ENCODE measurements at places on chromosomes 2 and 18.

GRCh38 chr2:8496617-8497016 is 185.2 kb upstream of the ID2 start:
- DNase-seq, result no peak

- DNase-seq, result no peak
Measured at GRCh38 chr2:7730449-7730848, 813.2 kb downstream of the RNF144A start.

DNA sequence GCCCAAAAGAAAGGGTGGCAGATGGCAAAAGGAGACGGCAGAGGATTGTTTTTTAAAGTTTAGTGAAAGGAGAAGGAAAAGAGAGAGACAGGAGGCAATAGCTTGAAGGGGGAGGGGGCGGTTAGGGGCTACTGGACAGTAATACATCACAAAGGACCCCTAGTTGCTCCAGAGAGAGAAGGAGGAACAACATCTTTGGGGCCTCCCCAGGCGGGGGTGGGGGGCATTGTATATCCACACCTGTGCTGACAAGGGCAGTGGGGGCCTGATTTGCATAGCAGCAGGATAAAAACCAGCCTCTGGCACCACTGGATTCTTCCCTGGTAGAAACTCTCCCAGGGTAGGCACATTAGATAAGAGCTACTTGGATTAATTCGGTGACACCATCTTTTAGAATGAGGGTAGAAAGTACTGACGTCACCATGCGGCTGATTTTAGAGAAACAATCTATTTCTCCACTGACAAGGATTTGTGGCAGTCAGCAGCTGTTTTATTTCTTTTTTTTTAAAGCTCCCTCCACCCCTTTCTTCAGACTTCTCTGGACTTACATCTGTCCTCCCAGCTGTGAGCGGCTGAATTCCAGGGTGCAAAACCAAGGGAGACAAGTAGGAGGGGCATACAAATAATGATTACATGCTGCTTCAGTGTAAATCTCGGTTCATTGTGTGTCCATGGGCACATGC is 199.8 kb upstream of the NRP2 start:
- no peak for DNase-seq

GRCh38 chr18:36481201-36481657 is 183.7 kb downstream of the FHOD3 start:
- no peak for DNase-seq

- DNase-seq, result no peak
Measured at GRCh38 chr2:225025917-225026571, 16.2 kb downstream of the DOCK10 start.

DNA sequence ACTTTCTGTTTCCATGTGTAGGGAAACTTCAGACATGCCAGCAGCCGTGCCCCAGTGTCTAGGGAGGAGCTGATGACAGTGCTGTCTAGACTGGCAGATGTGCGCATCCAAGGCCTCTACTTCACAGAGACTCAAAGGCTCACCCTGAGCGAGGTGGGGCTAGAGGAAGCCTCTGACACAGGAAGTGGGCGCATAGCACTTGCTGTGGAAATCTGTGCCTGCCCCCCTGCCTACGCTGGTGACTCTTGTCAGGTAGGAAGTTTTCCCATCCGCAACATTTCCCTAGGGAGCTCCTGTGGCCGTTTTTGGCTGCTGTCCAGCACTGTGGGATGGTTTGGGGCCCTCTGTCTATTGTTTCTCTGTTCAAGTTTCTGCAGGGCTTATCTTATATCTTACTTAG is 143.1 kb upstream of the TTC39C start:
- peak; percentile 53 for DNase-seq

DNA sequence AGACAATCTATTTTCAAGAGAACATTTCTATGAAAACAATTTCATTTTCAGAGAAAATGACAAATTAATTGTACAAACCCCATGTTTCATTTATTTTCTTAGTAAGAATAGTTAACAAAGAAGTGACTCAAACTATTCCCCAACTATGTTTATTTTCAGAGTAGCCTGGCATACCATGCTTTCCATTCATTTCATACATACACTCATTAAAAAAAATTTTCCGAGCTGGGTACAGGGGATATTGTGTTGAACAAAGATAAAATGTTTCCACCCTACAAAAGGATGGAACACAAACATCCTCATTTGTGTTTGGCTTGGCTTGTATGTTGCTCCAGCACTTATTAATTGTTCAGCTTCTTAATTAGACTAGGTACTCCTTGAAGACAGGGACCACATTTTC is 331.4 kb downstream of the EXOC6B start:
- DNase-seq, result no peak

DNA sequence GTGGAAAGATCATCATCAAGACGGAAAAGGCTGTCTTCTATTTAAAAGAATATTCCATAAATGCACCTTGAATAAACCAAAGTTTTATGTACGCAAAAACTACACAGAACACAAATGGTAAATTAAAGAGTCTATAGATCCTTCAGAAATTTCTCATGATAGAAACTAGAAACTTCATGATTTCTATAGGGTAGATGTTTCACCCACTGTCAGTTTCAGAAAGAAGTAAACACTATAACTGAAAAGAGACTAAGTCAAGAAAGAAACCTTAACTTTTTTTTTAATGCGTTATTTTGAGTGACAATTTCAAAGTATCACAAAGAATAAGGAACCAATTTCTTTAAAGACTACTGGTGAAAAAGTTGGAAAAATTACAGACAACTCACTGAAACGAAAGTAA is 41.9 kb upstream of the CHAC2 start:
- DNase-seq, result no peak

DNA sequence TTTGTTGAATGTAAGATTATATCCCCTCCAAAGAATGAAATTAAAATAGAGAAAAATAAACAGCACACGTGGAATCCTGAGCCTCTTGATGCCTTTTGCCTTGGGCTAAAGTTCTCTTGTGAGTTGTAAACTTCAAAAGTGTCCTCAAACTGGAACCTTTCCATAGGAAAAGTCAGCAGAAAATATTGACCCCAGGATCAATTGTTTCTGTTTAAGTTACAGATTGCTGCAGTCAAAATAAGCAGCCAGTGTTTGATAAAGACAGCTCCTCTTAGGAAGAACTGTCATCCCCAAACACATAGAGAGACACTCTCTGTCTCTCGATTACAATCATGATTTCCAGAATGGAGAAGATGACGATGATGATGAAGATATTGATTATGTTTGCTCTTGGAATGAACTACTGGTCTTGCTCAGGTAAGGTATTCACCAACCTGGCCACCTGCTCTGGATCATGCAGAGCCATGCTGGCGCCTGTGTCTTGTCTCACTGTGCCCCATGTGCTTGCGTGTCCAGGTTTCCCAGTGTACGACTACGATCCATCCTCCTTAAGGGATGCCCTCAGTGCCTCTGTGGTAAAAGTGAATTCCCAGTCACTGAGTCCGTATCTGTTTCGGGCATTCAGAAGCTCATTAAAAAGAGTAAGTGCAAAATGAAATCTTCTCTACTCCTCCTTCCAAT is at the start of gene SPP2:
SPP2 (plus strand) TSS at position 248 of the 681 bp plus-strand sequence; CDS start at position 333, 85 bp downstream.
- DNase-seq, result no peak

DNA sequence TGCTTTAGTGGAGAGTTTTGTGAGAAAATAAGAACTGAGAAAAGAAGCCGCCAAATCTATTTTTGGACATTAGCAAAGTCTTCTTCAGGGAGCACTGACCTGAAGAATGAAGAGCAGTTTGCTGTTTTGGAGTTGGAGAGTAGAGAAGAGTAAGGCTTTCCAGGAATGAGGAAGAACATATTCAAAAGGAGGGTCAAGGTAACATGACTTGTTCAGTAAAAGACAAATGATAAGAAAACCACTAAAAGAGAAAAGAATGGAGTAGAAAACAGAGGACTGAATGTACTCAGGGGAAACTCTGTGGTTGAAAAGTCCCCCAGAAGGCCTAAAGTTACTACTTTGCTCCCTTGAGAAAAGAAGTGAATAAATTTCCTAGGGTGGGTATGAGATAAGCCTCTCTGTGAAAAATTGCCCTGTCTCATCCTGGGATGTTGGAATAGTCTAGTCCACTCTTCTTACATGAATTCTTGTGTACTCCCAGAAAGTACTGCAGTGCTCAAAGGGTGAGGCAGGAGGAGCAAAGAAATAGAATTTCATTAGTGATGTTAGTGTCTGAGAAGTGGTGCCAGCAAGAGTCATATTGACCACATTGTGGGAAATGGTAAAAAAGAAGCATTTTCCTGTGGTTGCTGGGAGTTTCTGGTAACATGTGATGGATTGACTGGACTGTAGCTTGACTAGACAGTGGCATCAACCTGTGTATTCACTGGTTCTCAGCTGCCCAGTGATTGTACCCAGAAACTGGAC is 27.8 kb downstream of the MBD5 start:
- DNase-seq, result no peak

DNA sequence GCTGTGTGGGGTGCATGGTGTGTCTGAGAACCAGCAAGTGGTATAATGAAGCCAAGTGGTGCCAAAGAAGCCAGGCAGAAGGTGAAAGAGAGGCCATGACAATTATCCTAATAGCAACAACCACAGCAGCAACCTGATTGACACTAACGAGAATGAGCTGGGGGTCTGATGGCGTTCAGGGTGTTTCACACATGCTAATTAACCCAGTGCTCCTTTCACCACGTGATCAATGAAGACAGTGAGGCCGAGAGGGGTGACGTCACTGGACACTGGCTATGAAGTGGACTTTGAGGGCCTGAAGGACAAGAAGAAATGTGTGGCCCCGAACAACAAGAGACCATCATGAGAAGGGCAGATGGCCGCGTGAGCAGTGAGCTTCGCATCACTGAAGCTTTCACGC is 364.4 kb upstream of the ID2 start:
- no peak for DNase-seq

DNA sequence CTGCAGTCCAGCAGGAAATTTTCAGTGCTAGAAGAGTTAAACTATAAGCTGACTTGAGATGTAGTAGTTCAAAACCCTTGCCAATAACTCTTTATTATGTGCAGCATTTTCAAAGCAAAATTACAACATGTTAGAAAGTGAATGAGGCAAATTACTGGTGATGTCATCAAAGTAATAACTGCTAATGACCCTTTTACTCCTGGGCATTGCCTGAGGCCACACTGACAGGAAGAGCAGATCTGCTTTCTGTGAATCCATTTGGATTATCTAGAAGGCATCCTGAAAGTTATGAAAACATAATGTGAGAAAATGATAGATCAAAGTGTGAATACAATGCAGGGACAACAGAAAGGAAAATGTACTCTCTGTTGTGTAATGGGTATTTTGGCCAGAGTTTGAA is 139.6 kb upstream of the TRIB2 start:
- DNase-seq, result no peak

DNA sequence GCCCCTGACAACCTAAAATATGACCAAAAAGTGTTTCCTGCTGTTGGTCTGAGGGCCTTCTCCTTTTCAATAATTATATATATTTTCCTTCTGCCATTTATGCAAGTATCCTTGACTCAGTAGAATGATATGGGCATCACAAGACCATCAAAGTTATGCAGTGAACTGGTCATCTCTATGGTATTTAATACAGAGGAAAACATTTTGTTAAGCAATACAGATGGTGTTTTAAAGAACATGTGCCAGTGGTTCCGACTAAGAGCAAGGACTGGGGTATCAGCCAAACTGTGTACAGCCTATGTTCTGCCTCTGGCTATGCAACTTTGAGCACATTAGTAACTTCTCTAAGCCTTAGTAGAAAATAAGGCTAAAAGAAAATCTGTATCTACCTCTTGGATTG is 179.0 kb downstream of the TRABD2A start:
- no peak for DNase-seq

- no peak for DNase-seq
Measured at GRCh38 chr2:21431078-21431477, 307.3 kb downstream of the TDRD15 start.

GRCh38 chr18:67402543-67402942 is 114.0 kb downstream of the DSEL start:
- no peak for DNase-seq

DNA sequence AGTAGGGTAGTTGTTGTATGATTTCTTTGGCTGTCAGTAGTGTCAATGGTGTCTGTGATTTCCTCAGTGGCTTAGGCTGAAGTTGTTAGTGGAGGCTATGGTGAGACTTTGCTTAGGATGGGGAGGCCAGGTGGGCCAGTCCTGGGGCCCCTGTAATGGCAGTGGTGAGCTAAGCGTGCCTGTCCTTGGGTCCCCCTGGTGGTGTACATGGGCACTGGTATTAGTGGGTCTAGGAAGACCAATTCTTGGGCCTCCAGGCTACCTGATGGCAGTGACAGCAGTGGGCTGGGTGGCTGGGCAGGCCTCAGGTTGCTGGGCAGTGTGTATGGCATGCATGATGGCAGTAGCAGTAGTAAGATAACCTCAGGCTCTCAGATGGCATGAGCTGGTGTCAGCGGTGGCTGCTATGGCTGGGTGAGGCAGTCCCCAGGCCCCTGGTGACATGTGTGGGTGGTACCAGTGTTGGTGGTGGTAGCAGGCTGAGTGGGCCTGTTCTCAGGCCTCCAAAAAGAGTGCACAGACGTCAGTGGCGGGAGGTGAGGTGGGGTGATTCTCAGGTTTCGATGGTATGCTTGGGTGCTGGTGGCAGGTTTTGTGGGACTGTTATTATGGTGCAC is 103.2 kb downstream of the KLHL14 start:
- DNase-seq, result no peak

GRCh38 chr2:161420406-161421074 is 4.4 kb downstream of the TBR1 start:
- DNase-seq, result no peak

DNA sequence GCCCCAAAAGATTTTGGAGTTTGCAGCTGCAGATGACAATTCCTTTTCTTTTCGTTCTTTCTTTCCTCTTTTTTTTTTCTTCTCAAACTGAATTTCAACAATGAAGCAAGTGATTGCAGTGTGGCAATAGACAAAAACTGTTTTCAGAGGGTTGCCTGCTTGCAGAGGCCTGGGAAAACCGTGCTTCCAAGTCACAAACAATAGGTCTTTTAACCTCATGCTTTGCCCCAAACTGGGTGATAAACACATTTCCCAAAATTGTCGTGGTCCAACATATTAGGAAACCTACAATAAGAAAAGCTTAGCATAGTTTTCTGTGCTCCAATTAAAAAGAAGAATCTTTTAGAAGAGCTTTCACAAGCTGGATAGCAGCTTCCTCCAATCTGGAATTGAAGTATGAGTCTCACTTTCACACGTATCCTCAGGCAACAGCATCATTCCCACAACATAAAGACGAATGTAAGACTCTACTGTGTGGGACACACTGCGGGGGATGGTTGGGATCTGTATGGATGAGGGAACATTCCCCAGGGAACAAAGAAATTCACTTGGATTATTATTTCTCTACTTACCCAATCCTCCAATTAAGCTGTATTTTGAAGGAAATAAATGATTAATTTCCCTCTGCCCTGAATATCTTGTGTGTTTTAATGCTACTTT is 656.1 kb downstream of the RNF144A start:
- DNase-seq, result no peak

- DNase-seq, result no peak
Measured at GRCh38 chr2:171629113-171629512, 58.2 kb upstream of the DYNC1I2 start.
